WERI-Rb-1 (cell line): ENCODE measurements at places on chromosomes 7 and 10.

DNA sequence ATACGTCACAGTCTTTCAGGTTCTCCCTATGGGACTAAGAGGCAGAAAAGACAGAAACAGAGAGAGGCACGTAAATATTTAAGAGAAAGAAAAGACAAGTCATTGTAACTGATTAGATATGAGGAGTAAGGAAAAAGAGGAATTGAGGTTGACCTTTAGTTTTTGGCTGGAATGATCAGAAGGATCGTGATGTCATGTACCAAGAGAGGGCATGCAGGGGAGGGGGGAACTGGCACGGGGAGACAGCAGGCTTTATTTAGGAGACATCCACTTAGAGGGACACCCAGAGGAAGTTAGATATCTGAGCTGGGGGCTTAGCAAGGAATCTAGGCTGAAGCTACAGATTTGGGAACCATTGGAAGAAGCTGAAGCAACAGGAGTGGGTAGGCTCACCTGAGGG is 9.2 kb upstream of the LRRC20 start:
- no peak for DNase-seq

- DNase-seq, result no peak
Measured at GRCh38 chr7:133165529-133165928, 83.6 kb upstream of the CHCHD3 start.

DNA sequence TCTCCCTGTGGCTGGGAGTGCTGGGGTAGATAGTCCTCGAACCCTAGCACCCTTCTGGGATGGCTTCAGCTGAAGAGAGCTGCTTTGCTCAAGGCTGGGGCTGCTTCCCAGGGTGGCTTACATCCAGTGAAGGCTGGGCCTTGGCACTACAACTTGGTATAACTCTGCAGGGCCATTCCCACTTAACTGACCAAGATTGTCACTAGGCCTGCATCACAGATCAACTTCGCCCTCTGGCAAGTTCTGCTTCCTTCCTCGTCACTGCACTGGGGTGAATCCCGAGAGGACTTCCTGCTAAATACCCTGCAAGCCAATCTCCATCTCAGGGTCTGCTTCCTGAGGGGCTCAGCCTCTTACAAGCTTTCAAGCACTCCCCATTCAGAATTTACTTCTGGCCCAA is 195.2 kb downstream of the DOCK4 start:
- no peak for DNase-seq

GRCh38 chr10:97704341-97704740 is 9.2 kb upstream of the MARVELD1 start:
- no peak for DNase-seq

- no peak for DNase-seq
Measured at GRCh38 chr10:77205135-77205534, 432.5 kb downstream of the KCNMA1 start.

GRCh38 chr10:103747193-103747865 is 108.0 kb downstream of the SH3PXD2A start:
- DNase-seq, result no peak

- DNase-seq, result no peak
Measured at GRCh38 chr10:33917069-33917780, 582.8 kb upstream of the NRP1 start.

DNA sequence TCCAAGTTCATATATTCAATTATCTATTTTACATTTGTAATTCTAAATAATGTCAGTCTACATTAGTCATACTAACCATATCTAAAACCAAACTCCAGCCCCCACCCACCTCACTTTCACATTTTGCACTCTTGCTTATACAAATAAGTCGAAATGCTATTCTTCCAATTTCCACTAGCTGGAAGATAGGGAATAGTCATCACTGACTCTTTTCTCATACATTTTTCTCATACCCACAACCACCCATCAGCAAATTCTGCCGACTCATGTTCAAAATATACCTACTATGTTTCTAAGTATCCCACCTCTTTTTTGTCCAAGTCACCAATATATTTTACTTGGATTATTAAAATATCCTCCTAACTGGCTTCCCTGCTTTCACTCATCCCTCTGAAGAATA is 93.2 kb upstream of the DGKB start:
- DNase-seq, result no peak

DNA sequence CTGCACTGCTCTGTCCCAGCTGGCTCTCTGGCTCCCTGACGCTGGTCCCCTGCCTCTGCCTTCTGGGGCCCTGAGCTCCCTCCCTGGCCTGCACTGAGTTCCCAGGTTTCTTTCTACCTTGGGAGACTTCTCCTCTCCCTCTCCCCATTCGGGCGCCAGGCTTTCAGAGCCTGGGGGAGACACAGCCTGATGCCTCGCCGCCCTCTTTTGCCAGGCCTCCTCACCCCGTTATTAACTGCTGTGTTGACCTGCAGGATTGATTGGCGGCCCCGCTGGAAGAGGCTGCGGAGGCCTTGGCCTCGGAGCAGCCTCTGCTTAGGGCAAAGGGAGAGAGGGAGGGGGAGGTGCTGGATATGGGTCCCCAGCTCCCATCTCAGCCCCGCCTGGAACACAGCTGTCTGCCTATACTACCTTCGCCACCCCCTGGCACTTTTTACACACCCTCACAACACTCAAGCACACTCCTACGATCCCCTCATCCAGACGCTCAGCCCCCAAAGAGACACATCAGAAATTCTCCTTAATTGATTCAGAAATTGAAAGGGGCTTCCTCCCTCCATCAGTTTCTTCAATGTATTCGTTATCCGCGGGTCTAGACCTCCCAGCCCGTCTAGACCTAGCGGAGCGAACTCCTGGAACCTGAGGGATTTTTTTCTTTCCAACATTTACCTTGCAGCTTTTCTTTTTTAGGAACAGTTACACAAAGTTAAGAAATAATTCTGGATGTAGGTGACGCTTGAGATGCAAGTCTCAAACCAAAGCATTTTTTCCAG is 7.1 kb upstream of the PAX2 start:
- no peak for DNase-seq

GRCh38 chr10:103803941-103804340 is 51.4 kb downstream of the SH3PXD2A start:
- DNase-seq, result peak; percentile 67

DNA sequence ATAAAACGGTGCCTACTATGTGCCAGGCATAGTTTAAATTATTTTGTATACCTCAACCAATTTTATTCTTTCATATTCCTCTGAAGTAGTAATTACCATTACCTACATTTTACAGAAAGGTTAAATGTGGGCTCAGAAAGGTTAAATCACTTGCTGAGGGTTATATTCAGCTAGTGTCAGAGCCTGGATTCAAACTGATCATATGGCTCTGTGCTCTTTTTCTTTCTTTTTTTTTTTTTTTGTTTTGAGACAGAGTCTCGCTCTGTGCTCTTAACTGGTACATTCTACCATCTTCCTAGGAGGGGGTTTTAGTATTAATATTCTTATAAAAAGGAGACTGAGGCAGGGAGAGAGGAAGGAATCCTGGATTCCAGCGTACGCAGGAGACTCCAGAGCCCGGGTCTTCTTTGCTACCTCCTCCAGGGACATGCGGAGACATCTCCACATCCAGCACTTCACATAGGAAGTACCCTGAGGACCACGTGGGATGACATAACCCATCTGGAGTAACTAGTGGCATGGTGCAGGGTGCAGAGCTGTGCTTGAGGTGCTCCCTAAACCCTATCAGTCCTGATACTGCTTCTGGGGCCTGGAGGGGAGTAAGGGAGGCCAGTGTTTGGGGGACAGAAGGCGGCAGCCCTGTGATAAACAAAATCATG is 29.6 kb upstream of the ATXN7L1 start:
- no peak for DNase-seq

DNA sequence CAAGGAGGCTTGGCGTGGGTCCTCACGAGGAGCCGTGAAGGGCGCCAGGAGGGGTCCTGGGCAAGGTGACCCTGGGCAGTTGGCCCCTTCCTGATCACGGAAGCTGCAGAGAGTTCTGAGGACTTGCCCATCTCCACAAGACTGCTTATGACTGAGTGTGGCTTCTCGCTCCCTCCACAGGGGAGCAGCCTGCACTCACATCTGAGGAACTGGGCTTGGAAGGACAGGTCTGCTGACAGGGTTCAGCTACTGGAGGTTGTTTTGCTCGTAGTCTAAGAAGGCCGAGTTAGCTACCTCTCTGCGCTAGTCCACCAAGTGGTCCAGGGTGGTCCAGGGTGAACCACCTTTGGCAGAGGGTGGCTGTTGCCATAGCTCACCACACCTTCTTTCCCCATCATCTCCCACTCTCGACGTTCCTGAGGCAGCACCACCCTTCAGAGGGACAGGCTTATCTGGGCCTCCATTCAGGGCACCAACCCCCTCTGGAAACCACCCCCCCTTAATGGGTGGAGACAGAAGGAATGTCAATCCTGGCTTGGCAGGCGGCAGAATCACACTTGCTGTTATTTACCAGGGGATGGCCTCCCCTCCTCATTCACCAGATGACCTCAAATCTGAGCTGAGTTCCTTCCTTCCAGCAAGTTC is 38.2 kb downstream of the FAM53B start:
- DNase-seq, result no peak

DNA sequence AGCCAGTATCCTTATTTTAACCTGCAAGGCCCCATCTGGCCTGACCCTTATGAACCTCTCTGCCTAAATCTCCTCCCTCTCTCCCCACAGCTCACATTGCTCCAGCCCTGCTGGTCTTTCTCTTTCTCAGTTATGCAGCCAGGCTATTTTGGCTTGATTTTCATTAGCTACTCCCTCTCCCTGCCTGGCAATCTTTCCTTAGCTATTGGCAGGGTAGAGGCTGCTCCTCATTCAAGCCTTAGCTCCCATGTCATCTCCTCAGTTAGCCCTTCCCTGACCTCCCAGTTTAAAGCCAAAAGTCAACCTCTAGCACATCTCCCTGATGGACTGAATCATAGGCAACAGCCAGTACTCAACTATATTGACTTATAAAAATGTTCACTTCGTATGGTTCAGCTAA is 214.4 kb upstream of the CELF2 start:
- DNase-seq, result no peak

GRCh38 chr7:94228678-94229077 is 166.0 kb upstream of the COL1A2 start:
- DNase-seq, result no peak

DNA sequence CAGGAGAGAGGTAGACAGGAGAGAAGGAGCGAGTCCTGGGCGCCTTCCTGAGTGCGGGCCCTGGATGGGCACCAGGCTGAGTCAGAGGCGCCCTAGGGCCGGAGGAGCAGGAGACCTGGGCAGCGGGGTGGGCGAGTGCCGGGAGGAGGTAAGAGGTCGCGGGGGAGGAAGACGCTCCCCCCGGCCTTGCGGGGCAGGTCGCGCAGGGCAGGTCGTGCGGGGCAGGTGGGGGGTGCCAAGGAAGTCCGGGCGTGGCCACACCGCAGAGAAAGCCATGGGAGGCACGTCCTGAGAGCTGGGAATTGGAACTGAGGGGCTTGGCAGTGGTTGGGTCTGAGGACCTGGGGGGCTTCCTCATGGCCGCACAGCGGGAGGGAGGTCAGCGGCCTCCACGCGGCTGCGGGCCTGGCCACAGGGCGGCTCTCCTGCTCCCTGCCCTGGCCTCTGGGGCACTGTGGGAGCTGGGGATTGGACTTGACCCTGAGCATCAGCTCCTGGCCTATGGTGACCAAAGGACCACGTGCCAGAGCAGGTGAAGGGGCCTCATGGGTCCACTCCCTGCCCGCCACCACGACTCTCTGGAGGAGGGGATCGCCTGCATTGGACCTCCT is 935 bp downstream of the MMP21 start:
- DNase-seq, result no peak

- peak; percentile 71 for DNase-seq
Measured at GRCh38 chr7:1176891-1177373, 16.9 kb upstream of the ZFAND2A start.

GRCh38 chr10:13668126-13668525 is 81.4 kb downstream of the PRPF18 start:
- no peak for DNase-seq

- no peak for DNase-seq
Measured at GRCh38 chr7:31020652-31021051, 31.5 kb upstream of the ADCYAP1R1 start.

GRCh38 chr7:129101746-129102145 is 42.8 kb upstream of the TSPAN33 start:
- DNase-seq, result no peak

- DNase-seq, result peak; percentile 73
Measured at GRCh38 chr7:2886900-2887299, 42.8 kb upstream of the GNA12 start.

DNA sequence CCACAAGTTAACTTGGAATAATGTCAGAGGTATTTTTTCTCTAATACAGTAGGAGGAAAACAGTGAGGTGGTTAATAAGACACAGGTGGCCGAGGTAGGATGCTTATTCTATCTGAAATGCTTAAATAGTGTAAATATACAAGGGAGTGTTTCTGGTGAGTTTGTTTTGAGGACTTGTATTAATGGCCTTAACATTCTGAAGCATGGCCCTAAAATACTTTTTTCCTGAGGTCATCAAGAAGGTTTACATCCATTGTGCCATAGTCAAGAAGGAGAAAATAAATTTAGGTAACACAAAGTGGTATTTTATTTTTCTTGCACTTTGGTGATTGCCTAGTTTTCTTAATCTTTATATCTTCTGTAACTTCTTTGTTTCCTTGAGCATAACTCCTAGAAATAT is 18.8 kb downstream of the GNAI1 start:
- no peak for DNase-seq

DNA sequence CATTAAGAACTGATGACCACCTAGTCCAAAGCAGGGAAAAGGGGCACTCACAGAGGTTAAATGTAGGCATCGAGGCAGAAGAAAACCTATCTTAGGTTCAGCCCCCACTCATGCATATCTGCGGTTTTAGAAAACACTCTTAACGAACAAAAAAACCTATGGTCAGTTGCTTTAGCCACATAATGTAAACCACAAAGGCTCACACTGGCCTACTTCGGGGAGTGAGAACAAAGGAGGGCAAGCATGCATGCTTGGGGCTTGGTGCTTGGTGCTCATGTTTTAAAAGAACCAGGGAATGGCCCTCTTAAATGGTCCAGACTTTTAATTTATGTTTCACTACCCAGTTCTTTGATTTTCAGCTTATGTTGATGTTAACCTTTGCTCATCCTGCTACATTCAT is 14.2 kb downstream of the INSYN2A start:
- no peak for DNase-seq
